Activated CD8-positive, alpha-beta memory T cell treated with anti-CD3 and anti-CD28 coated beads for 1 hour (primary cell): ENCODE measurements at places on chromosomes 7 and 10.

- DNase-seq = no peak
These were observed 244.3 kb upstream of the PHYHIPL start for GRCh38 chr10:58932126-58932525.

DNA sequence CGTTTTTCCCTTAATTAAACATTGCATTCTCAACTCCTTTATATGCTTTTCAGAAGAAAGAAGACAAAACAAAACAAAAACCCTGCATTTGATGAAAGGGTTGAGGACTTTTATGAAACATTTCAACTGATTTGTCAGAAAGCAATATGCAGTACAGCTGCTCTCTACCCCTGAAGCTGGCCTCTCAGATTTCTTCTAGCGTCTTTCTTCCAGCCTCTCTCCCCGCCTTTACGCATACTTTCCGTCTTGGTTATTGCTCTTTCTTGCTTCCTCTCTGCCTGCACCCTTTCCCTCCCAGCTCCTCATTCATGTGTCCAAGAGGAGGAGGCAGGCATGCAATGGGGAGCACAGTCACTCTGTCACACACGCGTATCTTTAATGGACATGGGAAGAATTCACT is 91.0 kb upstream of the COL1A2 start:
- no peak for DNase-seq

- DNase-seq = no peak
These were observed 221.2 kb downstream of the CALN1 start for GRCh38 chr7:72190919-72191318.

GRCh38 chr7:73397521-73398281 is 35.9 kb upstream of the FZD9 start:
- DNase-seq = no peak

DNA sequence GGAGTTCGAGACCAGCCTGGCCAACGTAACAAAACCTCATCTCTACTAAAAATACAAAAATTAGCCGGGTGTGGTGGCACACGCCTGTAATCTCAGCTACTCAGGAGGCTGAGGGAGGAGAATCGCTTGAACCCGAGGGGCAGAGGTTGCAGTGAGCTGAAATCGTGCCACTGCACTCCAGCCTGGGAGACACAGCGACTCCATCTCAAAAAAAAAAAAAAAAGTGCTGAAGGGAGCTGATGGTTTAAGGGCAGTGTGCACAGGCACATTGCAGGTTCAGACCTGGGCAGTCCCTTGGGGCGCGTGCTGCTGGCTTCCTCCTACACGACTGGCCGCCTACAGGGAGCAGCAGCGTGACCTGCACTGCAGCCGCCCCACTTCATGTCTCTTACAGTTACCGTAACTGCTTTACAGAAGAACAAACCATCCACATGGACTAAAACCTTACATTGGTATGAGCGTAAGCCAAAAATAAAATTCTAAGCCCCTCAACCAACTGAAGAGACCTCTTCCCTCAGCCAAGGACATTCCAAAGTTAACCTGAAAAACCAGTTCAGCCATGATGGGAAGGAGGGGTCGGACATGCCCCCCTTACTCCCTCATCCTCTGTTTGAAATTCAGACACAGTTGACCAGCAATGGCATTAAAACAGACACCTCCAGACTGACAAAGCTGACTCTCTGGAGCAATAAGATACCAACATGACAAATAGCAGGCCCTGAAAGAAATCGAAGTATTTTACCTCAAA is 262.2 kb downstream of the ZMYND11 start:
- no peak for DNase-seq

DNA sequence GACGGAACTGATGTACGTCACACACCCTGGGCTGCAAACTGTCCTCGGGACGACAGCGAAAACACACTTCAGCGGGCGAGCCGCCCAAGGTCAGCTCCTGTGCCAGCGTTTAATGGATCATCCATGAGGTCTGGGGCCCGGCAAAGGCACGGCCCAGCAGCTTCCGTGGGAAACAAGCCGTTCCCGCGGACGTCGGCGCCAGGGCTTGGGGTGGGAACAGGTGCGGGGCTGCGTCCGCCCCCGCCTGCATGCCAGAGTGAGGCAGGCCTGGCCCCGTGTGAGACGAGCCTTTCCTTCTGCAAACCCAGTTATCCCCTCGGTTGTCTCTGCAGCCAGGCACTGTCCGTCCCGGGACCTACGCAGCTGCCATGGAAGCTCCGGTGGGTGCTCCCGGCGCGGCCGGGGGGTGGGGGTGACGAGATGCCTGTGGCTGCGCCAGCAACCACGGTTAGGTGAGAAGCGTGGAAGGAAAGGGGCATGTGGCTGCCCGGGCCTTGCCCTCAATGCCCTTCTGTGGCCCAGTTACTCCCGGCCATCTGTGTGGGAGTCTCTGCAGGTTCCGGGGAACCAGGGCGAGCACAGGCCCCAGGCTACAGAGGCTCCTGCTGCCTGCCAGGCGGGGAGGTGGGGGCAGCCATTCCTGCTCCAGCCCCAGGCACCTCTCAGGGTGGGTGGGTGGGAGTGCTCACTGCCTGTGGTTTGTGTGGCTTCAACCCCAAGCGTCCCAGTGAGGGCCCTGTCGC is 42.2 kb upstream of the PDGFA start:
- DNase-seq = no peak

DNA sequence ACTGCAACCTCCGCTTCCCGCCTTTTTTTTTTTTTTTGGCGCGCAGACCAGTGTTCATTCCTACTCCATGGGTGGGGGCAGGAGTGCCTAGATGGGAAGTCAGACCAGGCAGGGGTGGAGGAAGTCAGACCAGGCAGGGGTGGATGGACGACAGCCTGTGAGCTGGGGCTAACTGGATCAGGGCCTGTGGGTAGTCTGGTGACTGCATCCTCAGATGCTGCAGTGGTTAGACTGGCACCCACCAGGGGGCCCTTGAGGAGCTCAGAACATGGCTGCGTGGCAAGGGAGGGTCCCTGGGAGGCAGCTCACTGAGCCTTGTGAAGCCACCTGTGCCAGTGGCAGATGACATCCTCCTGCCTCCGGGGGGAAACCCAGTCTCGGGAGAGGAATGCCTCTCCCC is 35.1 kb downstream of the RCC1L start:
- DNase-seq = no peak
